Cardiac atrium fibroblast (primary cell): ENCODE measurements at places on chromosomes 1 and 21. TPM values are rescaled to one million over a fixed set of nuclear protein-coding genes. Genes with fewer than 3 reads are reported as not detected.

MEX3A gene
- total RNA-seq, result 0.18 and 0.81 TPM in 2 replicates

NBPF4 gene
- not detected in 2 replicates for total RNA-seq

HTR6 gene
- not detected in 2 replicates for total RNA-seq

ITLN2 gene
- total RNA-seq, result not detected in 2 replicates

GPR37L1 gene
- under 0.01 TPM in 1 of 2 replicates, not detected in the other for total RNA-seq

KLHL21 gene
- total RNA-seq, result 37.7 and 39.5 TPM in 2 replicates

FCRL1 gene
- total RNA-seq, result not detected in 2 replicates
